ENCODE measurements at places on chromosomes 6 and 20. TPM values are rescaled to one million over a fixed set of nuclear protein-coding genes. Genes with fewer than 3 reads are reported as not detected.

The ULBP2 gene
- 0.61 TPM for polyA plus RNA-seq

The TENT5A gene
- 10.3 TPM for polyA plus RNA-seq

The BRD2 gene
- 150 TPM for polyA plus RNA-seq

The IYD gene
- 0.05 TPM for polyA plus RNA-seq

The FOXC1 gene
- polyA plus RNA-seq, result 1.7 TPM
